ENCODE measurements at places on chromosomes 2 and 18.

GRCh38 chr18:77115192-77115953 is 17.2 kb downstream of the MBP start:
- no peak for DNase-seq

- DNase-seq, result no peak
These were observed 16.8 kb downstream of the AP1S3 start for GRCh38 chr2:223820549-223820948.

- no peak for DNase-seq
These were observed 49.2 kb downstream of the PIKFYVE start for GRCh38 chr2:208315081-208315788.

- no peak for DNase-seq
These were observed 1.4 kb downstream of the RBKS start for GRCh38 chr2:27888790-27889189.

DNA sequence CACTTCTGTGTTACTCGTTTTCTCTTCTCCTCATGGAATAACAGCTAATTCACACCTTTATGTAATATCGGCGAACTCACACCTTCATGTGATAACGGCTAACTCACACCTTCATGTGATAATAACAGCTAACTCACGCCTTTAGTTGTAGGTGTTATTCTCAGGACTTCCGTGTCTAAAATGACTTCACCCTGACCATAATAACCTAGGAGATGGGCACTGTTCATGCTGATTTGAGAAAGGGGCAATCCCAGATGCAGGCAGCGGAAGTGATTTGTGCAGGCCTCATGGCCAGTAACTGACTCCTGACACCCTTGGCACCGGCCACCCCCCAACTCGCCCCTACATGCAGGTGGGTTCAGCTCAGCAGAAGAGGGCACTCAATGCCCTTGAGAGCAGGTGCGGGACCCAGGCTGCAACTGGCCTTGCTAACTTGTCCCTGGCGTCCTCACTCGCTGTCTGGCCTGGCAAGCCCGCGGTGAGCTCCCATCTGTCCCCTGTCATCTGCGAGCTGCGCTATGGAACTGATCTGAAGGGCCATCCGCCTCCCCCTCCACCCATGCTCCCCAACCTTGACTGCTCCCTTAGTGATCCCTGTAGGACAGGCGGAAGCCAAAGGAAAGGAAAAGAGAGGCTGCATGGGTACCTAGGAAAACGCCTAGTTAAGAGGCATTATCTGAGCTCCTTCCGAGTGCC is 42.6 kb upstream of the MTCL1 start:
- DNase-seq, result no peak

All from CD4-positive, alpha-beta T cell treated with Interleukin-17A for 1 hour (primary cell).